ENCODE measurements at places on chromosomes 5 and 9. TPM values are rescaled to one million over a fixed set of nuclear protein-coding genes. Genes with fewer than 3 reads are reported as not detected.

- peak overlapping the region; percentile 33 for H3K27ac ChIP-seq
- H3K4me1 ChIP-seq, result peaks cover 61% of the 10 kb centered on the region
- no peaks in the 10 kb centered on the region for H3K36me3 ChIP-seq
- no peak overlapping the region for H3K4me3 ChIP-seq
- DNase-seq, result no peak
- H3K27me3 ChIP-seq, result no peaks in the 10 kb centered on the region
Observed at GRCh38 chr5:72293495-72294055, 26.5 kb downstream of the MRPS27 start.

GRCh38 chr5:41748631-41749030 is 121.6 kb downstream of the OXCT1 start:
- peaks cover 2% of the 10 kb centered on the region for H3K27me3 ChIP-seq
- DNase-seq, result no peak
- H3K36me3 ChIP-seq, result no peaks in the 10 kb centered on the region
- no peaks in the 10 kb centered on the region for H3K4me1 ChIP-seq

GRCh38 chr5:91126888-91127287 is 256.2 kb downstream of the ARRDC3 start:
- no peak overlapping the region for H3K4me3 ChIP-seq
- DNase-seq, result no peak
- peaks cover 6% of the 10 kb centered on the region for H3K4me1 ChIP-seq
- H3K27me3 ChIP-seq, result no peaks in the 10 kb centered on the region
- H3K27ac ChIP-seq, result no peak overlapping the region

Gene SH3TC2
- total RNA-seq, result 0.25 TPM

GRCh38 chr9:92004045-92004392 is 54.0 kb upstream of the ROR2 start:
- H3K4me1 ChIP-seq, result no peaks in the 10 kb centered on the region
- DNase-seq, result no peak
- H3K27me3 ChIP-seq, result peaks cover 2% of the 10 kb centered on the region
- no peak overlapping the region for H3K27ac ChIP-seq

DNA sequence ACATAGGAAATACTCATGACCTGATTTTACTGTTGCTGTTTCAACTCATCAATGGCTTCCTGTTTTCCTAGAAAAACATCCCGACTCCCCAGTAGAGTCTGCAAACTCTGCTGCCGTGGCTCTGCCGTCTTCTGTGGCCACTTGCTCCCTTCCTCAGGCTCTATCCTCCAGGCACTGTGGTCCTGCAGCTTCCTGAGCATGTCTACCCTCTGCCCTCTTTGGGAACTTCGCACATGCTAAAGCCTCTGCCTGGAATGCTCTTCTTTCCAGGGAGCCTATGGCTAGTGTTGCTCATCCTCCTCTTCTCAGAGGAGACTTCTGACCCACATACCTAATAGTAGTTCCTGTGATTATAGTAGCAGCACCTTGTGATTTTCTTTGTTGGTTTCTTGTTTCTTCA is 256.9 kb downstream of the MAN2A1 start:
- no peak overlapping the region for H3K4me3 ChIP-seq
- peaks cover 6% of the 10 kb centered on the region for H3K4me1 ChIP-seq
- DNase-seq, result no peak
- H3K27me3 ChIP-seq, result peaks cover 4% of the 10 kb centered on the region

DNA sequence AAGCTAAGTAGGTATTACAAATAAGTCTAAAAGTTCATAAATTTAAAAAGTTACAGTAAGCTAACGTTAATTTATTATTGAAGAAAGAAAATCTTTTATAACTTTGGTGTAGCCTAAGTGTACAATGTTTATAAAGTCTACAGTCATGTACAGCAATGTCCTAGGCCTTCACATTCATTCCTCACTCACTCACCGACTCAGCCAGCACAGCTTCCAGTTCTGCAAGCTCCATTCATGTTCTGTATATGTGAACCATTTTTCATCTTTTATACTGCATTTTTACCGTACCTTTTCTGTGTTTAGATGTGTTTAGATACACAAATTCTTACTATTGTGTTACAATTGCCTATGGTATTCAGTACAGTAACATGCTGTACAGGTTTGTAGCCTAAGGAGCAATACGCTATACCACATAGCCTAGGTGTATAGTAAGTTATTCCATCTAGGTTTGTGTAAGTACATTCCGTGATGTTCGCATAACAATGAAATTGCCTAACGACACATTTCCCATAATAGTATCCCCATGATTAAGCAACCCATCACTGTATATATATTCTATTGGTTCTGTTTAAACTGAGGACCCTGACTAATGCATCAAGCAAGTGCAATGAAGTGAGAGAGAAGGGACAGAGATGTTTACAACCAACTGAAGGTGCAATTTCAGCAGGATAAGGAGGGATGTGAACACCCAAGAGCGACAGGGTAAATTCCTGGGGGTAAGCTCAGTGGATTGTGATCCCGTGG is 88.9 kb upstream of the TRIO start:
- no peak overlapping the region for H3K4me3 ChIP-seq
- no peak for DNase-seq
- H3K36me3 ChIP-seq, result no peaks in the 10 kb centered on the region
- H3K27ac ChIP-seq, result no peak overlapping the region
- H3K27me3 ChIP-seq, result no peaks in the 10 kb centered on the region
- H3K4me1 ChIP-seq, result no peaks in the 10 kb centered on the region

DNA sequence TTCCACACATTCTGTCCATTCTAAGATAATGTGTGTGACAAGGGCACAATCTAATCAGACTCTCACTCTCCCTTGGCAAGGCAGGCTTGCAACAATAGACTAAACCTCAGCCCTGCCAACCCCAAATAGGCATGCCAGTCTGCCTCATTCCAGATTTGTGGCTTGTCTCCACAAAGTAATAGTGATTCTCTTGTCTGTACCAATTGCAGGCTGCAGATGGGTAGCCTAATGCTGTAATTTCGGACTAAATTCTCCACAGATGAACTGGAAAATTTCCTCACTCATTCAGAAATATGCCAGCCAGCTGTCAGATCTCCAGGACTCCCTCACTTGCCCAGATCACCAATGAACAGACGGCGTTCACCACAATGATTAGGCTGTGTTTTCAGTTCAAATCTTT is 413.6 kb downstream of the ELAVL2 start:
- no peaks in the 10 kb centered on the region for H3K27me3 ChIP-seq
- no peaks in the 10 kb centered on the region for H3K4me1 ChIP-seq
- no peak for DNase-seq
- no peak overlapping the region for H3K27ac ChIP-seq
- no peaks in the 10 kb centered on the region for H3K36me3 ChIP-seq

DNA sequence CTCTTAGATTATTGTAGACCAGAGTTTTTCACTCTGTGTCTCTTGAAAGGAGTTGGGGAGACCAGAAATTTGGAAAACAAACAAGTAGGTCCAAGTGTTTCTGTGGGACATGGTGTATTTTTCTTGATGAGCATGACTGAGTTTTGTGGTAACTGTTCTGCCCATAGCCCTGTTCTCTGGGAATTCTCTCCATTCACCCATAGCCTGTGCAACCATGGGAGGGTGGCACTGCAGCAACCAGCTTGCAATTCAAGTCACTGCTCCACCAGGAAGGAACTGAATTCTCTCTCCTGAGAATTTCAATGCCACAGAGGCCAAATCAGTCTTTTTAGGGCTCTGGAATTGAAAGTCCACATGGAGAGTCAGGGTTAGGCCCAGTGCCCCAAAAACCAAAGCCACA is 475.3 kb upstream of the TRPC7 start:
- DNase-seq, result no peak
- peaks cover 3% of the 10 kb centered on the region for H3K27me3 ChIP-seq
- no peaks in the 10 kb centered on the region for H3K4me1 ChIP-seq
- no peak overlapping the region for H3K4me3 ChIP-seq

DNA sequence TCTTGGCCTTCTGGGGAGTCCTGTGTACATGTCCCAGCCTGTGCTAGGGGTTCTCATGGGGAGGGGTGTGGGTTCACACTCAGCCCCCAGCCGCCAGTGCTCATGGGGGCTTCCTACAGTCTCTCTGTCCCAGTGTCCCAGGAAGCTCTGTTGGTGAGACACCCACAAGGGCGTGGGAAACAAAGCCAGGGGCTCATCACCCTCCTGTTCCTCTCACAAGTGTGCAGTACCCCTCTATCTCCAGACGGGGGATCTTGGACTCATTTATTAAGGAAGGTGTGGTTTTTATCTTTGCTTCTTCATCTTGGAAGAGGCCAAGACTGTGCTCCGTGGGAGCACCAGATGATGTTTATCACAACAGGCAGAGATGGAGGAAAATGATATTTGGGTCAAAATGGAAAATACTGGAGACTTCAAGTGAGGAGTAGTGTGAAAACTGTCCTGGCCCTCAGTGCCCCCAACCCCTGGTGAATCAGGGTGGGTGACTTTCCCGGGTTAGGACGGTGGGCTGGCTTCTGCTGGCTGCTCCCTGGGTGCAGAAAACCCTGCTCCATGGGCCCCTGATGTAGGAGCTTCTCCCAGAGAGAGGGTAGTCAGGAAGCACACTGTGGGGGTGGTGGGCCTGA is 15.2 kb downstream of the TMEM171 start:
- H3K27me3 ChIP-seq, result no peaks in the 10 kb centered on the region
- no peaks in the 10 kb centered on the region for H3K4me1 ChIP-seq
- DNase-seq, result no peak
- H3K36me3 ChIP-seq, result no peaks in the 10 kb centered on the region

Gene FLT4
- 0.17 TPM for total RNA-seq

DNA sequence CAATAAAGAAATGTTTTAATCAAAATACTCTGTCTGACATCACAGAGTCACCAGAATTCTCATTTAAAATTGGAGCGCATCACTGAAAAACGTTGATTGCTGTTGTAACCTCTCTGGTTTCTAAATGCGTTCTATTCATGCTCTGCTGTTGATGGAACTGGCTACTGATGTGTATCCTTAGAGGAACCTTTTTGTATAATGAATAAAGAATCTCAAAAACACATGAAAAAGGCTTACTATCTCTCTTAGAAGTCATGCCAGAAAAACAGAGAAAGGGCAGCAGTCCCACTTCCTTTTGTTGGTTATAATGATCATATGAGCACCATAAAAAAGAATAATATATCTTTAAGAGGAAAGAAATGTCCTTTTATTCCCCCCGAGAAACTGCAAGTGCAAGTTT is 615.5 kb downstream of the TLE1 start:
- no peak for DNase-seq
- H3K36me3 ChIP-seq, result no peaks in the 10 kb centered on the region
- no peak overlapping the region for H3K27ac ChIP-seq
- H3K4me1 ChIP-seq, result no peaks in the 10 kb centered on the region
